ENCODE measurements at places on chromosomes 7 and 10.

DNA sequence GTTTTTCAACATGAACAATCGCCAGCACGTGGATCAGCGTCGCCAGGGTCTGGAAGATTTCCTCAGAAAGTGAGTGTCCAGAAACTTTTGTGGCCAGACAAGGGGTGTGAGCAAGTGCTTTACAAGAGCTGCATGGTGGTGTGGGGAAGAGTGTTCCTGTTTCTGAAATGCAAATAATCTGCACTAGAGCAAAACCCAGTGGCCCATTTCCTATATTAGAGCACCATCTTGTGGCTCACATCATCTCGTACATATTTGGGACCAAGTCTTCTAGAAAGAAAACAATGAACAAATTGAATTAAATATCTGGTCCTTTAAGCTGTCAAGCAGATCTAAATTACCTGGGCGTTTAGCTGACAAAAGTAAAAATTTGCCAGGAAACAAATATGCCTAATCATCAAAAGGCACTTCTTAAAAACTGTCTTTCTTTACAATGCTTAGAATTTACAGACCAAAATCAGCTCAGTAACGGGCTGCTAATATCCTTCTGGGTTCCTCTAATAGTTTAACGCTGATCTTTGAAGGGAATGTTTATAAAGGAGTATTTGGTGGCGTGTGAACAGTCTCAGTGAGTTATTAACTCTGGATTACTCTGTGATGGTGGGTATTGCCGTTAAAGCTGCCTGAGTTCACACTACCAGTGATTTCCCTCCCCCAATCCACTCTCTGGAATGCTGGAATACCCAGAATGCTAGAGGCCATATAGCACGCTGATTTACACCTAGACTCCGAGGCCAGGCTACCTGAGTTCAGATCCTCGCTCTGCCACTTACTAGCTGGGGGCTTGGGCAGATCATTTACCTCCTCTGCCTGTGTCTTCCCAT is 73.6 kb downstream of the SNX10 start:
- DNase-seq, result no peak

DNA sequence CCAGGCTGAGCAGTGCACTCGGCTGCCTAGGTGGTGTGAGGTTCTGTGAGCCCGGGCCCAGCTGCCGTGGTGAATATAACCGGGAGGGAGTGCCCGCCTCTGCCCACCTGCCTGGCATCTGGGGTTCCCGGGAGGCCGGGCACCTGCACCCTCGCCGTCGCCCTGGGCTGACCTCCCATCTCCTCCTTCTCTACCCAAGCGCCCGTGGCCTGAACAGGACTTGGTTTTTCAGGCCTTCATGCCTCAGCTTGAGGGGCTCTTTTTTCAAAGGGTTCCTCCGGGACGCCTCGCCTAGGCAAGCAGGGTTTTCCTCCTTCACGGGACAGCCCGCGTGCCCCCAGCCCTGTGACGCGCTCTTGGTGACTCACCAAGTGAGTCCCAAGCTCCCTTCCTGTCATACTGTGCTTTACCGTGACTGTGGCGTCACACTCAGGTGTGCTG is 9.9 kb downstream of the INPP5A start:
- no peak for DNase-seq

GRCh38 chr7:22117222-22117621 is 171.5 kb upstream of the CDCA7L start:
- no peak for DNase-seq

DNA sequence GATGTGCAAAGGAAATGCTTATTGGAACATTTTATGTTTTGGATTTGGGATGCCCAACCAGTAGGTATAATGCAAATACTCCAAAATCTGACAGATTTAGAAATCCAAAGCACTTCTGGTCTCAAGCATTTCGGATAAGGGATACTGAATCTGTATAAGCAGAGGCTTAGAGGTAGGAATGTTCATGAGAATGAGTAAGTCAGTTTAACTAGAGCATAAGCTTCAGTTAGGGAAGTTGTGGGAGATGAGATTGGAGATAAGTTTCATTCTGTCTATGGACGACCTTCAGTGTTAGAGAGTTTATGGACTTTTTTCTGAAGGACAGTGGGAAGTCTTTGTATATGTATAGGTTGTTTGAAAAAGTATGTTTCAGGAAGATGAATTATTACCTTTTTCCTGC is 10.4 kb downstream of the TAX1BP1 start:
- DNase-seq, result no peak

GRCh38 chr10:100128951-100129350 is 47.3 kb upstream of the CPN1 start:
- no peak for DNase-seq

Data from NCI-H1930 (cell line).